ENCODE measurements at places on chromosomes 2 and 18.

GRCh38 chr18:49446481-49446880 lies 14.0 kb downstream of the DYM start:
- DNase-seq, result no peak

GRCh38 chr2:134900151-134900550 lies 18.5 kb upstream of the CCNT2 start:
- DNase-seq, result no peak

DNA sequence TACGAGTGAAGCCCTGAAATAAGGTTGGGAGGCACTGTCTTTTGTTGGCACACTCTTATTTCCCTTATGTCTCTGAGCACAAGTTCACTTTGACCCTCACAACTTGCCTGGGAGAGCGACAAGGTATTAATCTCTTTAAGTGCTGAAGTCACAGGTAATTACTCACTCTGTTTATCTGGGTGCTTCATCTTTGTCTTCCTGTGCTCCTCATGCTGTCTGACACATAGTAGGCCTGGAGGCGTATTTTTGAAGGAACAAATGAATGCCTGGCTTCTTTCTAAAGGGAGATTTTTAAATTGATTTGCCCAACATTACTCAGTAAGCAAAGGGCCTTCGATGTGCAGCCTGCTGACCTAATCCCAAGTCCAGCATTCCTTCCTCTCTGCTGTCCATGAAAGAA lies 507.1 kb upstream of the TNP1 start:
- DNase-seq, result no peak

- DNase-seq, result no peak
Observed at GRCh38 chr2:199470361-199470671, 12.6 kb upstream of the SATB2 start.

DNA sequence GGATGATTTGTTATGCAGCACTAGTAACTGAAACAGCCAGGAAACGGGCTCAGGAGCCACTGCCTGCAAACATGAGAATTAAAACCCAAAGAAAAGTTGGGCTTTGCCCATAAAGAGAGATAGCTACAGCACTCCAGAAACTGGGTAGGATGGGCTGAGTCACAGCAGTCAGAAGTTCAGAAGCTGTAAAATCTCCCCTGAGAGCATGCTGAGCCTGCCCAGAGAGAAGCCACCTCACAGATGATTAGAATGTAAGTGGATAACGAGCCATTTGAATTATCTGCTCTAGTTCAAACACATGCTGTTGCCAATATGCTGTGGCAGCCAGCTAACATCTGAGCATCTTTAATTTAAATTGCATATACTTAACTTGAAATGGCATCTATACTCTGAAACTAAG lies 388.1 kb upstream of the ACVR2A start:
- DNase-seq, result no peak

DNA sequence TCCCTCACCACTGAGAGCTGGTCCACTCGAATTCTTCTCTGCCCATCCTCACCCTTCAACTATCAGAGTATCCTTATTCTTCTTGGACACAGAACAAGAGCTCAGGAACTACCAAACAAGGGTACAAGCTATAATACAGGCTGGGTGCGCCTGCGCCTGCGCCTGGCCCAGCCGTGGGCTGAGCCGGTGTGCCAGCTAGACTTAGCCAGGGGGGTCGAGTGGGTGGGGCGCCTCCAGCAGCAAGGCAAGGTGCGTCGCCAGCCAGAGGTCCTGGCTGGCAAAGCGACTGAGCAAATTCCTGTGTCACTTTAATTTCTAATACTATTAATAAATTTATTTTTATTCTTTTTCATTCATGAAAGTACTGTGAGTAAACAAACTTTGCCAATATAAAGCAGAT lies 1072.6 kb upstream of the PIK3C3 start:
- DNase-seq, result no peak

DNA sequence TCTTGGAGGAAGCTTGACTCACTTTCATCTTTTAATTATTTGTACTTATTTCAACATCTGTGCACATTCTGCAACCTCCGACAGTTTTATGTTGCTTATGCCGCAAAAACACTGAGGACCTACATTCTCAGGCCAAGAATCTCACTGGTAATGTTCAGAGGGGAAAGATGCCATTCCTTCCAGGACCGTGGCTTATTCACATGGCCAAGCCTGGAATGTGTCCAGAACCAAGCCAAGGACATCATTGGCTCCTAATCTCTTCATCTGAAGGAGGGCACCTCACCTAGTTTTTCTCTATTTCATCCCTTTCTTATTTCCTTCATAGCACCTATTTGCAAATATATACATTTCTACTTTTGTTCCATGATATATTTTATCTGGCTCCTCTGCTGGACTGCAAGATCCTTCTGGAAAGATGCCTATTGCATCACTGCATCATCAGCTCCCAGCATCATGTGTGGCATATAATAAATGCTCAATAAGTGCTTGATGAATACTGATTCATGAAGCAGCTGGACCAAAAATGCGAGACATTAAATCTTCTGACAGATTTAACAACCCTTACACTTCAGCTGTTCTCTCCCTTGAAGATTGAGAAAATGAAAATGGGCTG lies 377.1 kb downstream of the TNS1 start:
- no peak for DNase-seq

- DNase-seq, result no peak
Observed at GRCh38 chr18:79405019-79405780, 9.5 kb downstream of the NFATC1 start.

DNA sequence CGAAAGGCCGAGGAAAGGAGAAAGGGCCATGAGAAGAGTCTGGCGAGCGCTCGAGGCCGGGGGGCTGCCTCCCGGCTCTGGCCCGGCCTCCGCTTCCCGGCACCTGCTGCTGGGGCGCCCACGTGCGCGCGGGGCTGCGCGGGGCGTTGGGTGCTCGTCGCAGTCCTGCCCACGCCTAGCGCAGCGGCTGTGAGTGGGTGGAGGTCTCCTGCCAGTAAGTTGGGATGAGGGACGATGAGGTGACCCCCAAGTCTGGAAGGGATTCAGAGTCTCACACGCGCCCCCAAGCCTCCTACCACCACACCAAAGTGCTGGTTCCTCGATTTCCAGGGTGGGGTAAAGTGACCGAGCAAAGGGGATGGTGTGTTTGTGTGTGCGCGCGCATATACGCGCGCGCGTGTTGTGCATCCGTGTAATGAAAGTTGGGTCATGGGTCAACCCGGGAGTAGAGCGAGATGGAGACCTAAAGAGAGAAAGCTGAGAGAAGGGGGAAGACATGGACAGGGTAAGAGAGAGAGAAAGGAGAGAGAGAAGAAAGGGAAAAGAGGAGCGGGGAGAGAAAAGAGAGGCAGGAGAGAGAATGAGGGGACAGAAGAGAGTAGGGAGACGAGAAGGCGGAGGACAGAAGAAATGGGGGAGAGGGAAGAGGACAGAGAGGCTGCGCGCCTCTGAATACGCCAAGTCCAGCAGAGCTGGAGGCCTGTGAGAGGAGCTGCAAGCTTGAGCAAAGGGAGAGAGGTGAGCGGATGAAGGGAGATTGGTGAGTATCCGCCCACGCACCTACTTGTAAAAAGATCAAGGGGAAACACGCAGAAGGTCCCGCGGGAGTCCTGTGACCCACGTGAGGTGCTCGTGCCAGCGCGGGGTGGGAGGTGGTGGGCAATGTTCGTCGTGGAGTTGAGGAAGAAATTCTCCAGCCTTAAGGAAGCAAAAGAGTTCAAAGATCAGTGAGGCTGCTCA lies 1.7 kb upstream of the NETO1 start:
- peak; percentile 21 for DNase-seq

GRCh38 chr2:179882851-179883806 lies 21.7 kb upstream of the ZNF385B start:
- DNase-seq, result no peak

DNA sequence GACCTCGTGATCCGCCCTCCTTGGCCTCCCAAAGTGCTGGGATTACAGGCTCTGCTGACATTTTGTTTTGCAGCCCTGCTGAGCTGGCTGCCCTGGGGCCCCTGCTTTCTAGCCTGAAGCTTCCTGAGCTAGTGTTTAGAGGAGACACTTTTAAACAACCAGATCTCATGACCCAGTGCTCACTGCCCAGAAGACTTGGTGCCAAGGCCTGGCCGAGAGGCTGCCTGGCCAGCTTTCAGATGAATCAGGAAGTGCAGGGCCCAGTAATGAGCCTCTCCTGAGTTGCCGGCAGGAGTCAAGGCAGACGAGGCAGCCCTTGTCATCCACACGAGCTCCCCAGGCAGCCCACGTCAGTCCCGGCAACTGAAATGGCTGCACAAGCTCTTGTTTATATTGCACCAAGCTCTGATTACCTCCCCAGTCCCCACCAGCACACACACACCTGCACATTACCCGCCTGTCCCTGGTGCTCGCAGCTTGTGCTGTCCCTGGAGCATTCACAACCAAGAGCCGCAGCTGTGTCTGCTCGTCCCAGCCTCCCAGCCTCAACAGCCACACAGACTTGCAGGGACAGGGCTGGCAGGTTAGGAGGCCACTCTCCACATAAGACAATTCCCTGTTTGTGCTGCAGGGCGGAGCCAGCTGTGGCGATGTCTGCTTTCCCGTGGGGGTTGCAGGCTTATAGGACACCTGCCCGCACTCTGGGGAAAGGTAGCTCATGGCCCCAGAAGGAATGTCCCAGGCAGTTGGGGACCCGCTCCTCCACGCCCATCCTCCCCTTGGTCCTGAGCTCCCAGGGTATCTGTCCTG lies 331.2 kb upstream of the MYT1L start:
- DNase-seq, result no peak

DNA sequence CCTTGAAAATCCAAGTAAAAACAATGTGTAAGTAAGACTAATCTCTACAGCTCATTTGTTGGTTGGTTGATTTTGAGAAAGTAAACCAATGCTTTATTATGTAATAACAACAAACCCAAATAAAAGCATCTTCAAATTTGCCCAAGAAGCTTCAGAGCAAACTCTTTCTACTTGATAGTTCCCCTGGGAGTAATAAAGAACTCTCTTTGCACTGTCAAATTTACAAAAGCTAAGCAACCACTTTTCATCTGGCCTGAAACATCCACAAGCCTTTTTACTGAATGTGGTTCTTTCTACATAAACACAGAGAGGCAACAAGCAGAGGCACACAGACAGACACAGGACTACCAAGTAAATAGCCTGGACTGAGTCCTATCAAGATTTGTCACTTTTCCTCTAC lies 28.8 kb upstream of the CACNB4 start:
- DNase-seq, result no peak

GRCh38 chr18:22838221-22838620 lies 94.9 kb upstream of the RBBP8 start:
- DNase-seq, result no peak

DNA sequence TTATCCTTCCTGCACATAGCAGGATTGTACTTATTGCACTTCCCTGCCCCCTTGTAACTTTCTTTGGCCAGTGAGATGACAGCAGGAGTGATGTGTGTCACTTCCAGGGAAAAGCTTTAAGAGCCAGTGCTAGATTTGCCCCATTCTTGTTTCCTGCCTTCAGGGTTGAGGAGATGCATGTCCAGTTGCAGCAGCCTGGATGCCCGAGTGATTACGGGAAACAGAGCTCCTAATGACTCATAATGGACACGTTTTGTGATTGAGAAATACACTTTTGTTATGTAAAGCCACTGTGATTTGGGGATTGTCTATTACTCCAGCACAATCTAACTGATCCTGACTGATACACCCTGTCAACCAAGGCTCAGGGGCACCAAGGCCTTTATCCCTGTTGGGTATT lies 5.0 kb upstream of the TET3 start:
- no peak for DNase-seq

DNA sequence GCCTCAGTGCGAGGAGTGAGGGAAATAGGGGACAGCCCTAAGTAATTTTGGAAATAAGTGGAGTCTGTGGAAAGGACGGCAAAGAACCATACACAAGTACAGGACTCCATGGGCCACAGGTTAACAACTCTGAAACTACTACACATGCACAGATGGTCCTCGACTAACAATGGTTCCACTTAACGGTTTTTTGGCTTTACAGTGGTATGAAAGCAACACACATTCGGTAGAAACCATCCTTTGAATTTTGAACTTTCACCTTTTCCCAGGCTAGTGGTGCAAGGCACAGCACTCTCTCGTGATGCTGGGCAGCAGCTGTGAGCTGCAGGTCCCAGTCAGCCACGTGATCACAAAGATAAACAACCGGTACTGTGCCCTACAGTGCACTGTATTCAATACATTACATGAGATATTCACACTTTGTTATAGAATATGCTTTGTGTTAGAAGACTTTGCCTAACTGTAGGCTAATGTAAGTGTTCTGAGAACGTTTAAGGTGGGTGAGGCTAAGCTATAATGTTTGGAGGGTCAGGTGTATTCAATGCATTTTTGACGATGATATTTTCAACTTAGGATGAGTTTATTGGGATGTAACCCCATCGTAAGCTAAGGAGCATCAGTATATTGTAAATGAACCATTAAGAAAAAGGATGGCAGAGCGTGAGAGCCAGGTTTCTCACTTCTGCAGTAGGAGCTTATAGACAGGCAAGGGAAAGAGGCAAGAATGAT lies 44.6 kb downstream of the TBC1D8 start:
- DNase-seq, result no peak

GRCh38 chr18:26342646-26343045 lies 116.4 kb downstream of the TAF4B start:
- DNase-seq, result no peak

GRCh38 chr2:151422917-151423439 lies 13.3 kb downstream of the RIF1 start:
- DNase-seq, result no peak

GRCh38 chr2:1899396-1899730 lies 155.0 kb upstream of the PXDN start:
- DNase-seq, result no peak

All from SK-N-SH (cell line).